ENCODE measurements at places on chromosomes 2 and 18.

- DNase-seq: no peak
Observed at GRCh38 chr18:28018351-28018750, 158.6 kb downstream of the CDH2 start.

DNA sequence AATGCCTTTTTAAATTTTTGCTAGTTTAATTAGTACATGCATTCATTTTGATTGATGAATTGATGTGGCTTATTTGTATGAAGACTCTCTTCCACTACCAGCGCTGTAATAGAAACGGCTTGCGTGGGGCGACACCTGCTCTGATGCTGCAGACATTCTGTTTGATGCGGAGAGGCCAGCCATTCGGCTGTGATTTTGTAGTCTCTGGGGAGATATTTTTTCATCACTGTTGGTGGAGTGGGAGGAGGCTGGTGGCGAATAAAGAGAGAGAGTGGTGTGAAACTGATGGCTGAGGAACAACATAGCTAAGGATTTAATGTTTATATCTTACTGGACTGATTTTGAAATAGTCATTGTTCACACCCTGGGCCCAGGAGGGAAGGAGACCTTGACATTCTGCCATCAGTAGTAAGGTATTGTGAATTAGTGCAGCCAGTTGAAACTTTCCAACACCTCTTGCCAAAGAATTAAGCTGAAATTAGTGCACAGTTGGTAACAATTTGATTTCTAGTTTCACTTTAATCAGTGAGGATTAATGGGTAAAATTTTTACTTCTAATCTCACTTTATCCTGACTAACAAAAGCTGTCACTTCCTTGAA, 224.1 kb downstream of the MTX2 start:
- no peak for DNase-seq

DNA sequence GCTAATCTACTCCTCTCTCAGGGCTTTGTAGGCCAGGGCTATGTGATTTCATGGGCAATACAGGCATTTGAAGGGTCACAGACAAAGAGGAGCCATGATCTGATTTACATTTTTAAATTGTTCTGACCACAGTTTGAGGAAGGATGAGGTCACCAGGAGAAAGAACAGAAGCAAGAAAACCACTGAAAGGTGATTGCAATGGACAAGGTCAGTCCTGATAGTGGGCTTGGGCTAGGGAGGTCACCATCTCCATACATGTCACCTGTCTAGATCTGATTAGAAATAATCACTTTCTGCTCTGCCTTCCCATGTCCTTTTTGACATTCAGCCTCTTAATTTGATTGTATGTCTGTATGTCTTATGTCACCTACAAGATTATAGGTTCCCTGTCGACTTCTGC, 248.9 kb upstream of the CWC22 start:
- DNase-seq: no peak

DNA sequence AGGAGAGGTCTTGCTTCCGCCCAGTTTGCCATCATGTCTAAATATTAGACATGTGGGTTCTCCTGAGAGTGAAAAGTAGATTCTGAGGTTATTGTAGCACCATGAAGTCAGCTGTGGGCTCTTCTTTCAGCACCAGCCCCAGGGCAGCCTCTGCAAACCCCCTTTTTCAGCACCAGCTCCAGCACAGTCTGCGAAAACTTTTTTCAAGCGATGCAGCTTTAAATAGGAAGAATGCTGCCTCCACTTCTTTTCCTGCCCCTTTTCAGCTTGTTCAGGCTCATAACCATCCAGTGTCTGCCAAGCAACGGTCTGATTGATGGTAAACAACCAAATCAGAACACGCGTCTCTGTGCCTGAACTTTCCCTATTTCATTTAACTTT, at the start of gene COL5A2:
Gene COL5A2 (minus strand): TSS at position 192 of the 381 bp plus-strand sequence. CDS start 157 bp downstream, at position 35.
- DNase-seq: no peak

- DNase-seq: no peak
Observed at GRCh38 chr18:58732471-58732870, 61.2 kb downstream of the MALT1 start.

GRCh38 chr2:215590010-215590745, 154.3 kb upstream of the FN1 start:
- DNase-seq: no peak

- DNase-seq: no peak
Observed at GRCh38 chr18:56240405-56240804, 398.0 kb downstream of the TXNL1 start.

GRCh38 chr2:84870306-84870705, 10.6 kb downstream of the TRABD2A start:
- DNase-seq: no peak

DNA sequence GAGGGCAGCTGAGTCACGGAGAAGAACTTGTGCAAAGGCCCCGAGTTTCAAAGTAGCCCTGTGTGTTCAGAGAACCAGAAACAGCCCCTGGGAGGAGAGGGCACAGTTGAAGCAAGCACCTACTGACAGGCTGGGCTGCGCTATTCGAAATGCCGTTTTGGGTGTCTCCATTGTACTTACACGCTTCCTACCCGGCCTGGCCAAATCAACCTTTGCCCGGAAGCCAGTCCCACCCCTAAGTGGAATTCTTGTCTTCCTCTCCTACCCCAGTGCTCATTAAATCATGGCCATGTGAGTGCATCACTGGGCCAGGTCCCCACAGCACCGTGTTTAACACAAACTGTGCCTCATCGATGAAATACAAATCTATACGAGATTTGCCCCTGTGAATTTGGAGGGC, 6.0 kb downstream of the DIPK1C start:
- DNase-seq: no peak

GRCh38 chr18:77207540-77207939, 42.1 kb upstream of the GALR1 start:
- DNase-seq: peak; percentile 37

- DNase-seq: no peak
Observed at GRCh38 chr2:165952741-165953211, 800 bp downstream of the TTC21B start.

GRCh38 chr18:21300035-21300907, 58.2 kb downstream of the GREB1L start:
- DNase-seq: no peak

- no peak for DNase-seq
Observed at GRCh38 chr2:62578803-62579640, 73.0 kb upstream of the TMEM17 start.

- DNase-seq: no peak
Observed at GRCh38 chr2:236643480-236643879, 73.9 kb downstream of the ACKR3 start.

DNA sequence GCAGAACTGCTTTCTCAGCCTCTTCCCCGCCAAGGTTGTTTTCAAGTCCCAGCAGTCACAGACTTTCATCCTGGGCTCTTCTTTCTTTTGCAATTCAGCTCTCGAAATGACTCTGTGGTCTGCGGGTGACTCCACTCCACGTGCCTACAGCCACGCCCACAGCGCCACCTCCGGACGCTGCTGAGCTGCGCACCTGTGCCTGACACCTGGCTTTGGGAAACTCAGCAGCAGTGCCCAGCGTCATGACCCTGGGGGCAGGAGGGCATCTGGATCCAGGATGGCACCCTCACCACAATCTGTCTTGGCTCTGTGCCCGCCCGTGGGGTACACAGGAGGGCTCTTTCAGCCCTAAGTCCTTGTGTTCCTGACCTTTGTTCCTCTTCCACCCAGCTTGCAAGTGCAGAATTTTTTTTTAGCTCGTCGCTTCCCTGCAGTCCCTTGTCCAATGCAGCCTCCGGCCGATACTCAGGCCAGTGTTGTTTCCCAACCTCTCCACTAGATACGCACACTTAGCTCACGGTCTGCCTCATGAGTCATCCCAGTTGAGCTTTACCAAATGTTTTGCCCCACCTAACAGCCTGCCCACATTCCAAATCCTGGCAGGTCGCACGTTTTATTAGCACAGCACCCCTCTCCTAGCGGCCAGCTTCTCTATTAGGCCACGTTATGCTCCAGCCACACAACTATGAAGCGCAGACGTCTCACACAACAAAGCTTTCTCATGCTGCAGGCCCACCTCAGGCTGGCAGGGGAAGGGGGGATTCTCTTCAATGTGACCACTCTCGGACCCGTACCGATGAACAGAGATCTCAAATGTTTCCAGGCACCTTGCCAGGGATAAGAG, 6.5 kb upstream of the CAPN10 start:
- peak; percentile 52 for DNase-seq

DNA sequence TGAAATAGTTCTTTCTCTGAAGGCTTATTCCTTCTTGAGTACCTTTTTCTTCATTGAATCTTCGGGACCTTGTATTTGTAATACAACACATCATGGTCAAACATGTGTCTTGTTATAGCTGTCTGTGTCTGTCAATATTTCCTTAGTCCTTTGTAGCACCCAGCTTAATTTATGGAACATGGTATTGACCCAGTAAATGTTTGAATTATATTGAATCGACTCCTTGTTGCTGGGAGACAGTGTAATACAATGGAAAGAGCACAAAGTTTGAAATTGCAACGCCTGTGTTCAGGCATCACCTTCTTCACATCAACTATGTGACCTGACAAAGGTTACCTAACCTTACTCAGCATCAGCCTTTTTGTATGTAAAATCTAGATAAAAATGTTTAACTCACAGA, 267.2 kb upstream of the CYRIA start:
- no peak for DNase-seq

- DNase-seq: no peak
Observed at GRCh38 chr2:241069821-241070281, 32.2 kb downstream of the MTERF4 start.

DNA sequence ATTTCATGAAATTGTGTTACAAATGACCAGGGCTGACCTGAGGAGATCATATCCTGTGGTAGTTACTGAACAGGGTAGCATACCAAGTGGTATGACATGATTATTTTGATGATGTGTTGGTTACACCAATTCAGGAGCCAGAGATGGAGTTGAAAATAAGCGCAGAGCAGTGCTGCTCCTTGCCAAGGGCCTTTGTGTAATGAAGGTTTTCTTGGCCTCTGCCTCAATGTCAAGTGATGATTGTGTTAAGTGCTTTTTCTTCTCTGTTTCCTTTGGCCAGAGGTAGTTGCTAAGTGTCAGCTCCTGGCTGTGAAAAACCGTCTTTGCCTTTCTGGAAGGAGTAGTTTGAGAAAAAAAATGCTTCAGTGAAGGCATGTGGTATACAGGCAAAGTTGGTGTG, 131.2 kb downstream of the CERS6 start:
- no peak for DNase-seq

DNA sequence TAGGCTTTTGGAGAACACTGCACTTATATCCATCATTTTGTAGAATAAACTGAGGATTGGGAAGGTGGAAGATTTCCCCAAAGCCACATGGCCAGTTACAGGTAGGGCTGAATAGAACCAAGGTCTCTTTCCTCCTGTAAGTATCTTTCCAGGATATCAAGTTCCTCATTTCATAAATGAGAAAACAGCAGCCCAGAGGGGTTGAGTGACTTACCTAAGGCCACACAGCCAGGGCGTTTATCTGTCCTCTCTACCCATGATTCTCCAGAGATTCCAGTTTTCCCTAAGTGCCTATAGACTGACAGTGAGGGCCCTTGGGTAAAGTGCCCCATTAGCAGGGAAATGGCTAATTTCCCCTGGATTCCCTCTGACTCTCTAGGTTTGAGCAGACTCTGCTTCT, 132.3 kb upstream of the SKOR2 start:
- DNase-seq: no peak

DNA sequence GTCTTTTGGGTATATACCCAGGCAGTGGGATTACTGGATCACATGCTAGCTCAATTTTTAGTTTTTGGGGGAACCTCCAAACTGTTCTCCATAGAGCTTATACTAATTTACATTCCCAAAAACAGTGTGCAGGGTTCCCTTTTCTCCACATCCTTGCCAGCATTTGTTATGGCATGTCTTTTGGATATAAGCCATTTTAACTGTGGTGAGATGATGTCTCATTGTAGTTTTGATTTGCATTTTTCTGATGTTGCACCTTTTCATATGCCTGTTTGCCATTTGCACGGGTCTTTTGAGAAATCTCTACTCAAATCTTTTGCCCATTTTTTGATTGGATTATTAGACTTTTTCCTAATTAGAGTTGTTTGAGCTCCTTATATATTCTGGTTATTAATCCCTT, 8.0 kb downstream of the FASTKD1 start:
- DNase-seq: no peak

GRCh38 chr2:31151501-31151900, 13.3 kb upstream of the GALNT14 start:
- DNase-seq: no peak

GRCh38 chr18:9091066-9091476, 11.4 kb upstream of the NDUFV2 start:
- no peak for DNase-seq

- no peak for DNase-seq
Observed at GRCh38 chr18:76621226-76621625, 126.2 kb upstream of the ZNF516 start.

DNA sequence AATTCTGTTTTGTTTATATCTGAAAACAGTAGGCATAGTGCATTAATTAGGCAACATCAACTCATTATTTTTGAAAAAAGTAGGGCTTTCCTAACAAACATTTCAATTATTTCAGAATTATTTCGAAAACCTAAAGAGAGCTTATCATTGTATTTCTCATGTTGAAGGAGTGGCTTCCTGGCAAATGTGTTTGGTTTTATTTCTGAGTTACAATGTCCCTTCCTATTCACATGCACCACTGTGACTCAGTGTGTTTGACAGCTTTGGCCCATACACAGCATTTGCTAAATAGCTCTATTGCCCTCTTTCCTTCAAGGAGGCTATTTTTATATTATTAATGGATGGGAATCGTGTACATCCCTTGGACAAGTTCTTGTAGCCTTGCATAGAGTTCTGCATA, 205.9 kb downstream of the PTGR3 start:
- DNase-seq: no peak

DNA sequence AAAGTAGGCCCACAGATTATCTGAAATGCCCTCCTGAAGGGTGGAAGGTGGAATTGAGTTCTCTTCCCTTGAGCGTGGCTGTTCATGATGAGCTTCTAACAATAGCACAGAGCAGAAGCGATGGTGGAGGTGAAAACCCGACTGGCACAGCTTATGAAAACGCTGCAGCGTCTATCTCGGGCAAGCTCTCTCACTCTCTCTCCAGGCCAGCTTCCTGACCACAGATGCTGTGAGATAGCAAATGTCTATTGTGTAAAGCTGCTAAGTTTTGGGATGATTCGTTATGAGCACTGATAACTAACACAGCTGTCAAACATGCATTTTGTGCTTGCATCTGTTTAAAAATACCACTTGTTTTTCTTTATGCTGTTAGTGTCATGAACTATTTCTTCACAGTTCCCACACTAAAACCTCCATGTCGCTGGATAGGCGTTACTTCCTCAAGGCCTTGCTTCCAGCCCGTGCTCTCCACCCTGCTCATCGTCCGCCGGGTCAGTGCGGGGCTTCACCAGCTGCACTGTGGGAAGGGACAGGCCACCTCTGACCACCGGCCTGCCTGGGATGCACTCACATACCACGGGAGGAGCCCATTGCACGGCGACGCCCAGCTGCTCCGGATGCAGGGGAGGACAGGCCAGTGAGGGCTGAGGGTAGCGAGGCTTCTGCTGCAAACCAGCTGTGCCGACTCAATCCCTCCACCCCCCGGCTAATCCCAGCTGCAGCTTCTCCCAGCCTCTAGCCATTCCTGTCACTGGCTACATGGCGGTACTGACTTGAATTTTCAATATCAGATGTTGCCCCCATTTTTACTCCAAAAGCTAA, 60.0 kb upstream of the OTOS start:
- no peak for DNase-seq

- no peak for DNase-seq
Observed at GRCh38 chr18:25080211-25080610, 271.8 kb downstream of the ZNF521 start.
